ENCODE measurements at places on chromosomes 7 and 10.
A peak's percentile ranks its signal among the peaks of the same experiment; 100 is the strongest.

- DNase-seq, result no peak
These were observed 12.7 kb upstream of the SVIL start for GRCh38 chr10:29647478-29647877.

DNA sequence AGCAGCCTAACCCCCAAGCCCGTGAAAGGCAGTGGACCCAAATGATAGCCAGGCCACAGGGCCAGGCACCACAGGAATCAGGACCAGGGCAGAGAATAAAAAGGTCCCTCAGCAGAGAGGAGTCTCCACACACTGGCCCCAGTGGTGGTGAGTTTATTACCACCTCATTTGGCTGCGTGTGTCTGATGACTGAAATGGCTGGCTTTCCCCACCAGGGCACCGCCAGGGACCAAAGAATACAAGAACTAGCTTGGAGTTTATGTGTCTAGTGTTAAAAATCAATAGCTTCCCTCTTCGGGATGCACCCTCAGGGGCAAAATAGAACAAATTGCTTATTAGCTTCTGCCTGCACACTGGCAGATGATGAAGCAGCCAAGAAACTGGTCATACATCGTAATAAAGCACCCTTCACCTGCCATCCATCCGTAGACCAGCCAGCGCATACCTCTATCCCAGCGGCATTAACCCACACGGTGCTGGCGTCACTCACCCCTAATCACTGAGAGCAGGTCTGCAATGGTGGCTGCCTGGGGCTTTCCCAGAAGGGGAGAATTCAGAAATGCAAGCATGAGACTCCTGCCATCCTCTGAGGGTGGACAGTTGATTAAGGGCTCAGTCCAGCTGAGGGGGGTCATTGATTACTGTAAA, 223.7 kb upstream of the ZMIZ1 start:
- DNase-seq, result no peak

DNA sequence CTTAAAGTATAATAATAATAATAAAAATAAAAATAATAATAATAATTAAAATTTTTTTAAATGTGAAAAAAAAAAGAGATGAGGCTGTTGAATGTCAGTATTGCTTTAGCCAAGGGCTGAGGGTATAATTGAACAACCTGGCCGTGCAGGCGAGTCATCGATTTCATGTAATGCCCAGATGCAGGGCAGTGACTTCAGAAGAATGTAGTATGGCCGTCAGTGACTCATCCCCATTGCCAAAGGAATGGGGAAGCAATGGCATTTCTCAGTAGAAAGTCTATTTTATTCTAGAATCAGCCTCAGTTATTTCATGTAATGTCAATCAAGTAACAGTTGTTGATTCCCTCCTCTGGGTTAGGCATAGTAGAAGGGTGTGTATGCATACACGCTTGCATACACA, 516.4 kb downstream of the GLRX3 start:
- DNase-seq, result no peak

- DNase-seq, result peak; percentile 46
These were observed 712.8 kb downstream of the PARD3 start for GRCh38 chr10:34102237-34102673.

DNA sequence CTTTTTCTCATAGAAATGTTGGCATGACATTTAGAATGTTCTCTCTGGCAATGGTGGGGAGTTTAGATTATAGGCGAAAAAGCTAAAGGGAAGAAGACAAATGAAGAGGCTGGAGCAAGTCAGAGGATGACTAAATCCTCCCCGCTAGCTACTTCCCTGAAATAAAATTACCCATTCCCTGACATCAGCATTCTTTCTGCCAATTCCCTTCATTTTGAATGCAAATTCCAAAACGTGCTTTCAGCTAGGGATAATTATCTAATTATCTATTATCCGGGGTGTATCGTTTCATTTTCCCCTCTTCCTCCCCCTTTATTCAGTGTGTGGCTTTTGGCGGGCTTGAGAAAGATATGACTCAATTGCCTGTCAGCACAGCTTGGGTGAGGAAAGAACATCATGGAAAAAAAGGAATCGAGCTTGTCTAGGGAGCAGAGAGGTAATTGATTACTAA, 672.3 kb downstream of the TNS3 start:
- no peak for DNase-seq

- DNase-seq, result no peak
These were observed 34.4 kb downstream of the DLG5 start for GRCh38 chr10:77892021-77892739.

DNA sequence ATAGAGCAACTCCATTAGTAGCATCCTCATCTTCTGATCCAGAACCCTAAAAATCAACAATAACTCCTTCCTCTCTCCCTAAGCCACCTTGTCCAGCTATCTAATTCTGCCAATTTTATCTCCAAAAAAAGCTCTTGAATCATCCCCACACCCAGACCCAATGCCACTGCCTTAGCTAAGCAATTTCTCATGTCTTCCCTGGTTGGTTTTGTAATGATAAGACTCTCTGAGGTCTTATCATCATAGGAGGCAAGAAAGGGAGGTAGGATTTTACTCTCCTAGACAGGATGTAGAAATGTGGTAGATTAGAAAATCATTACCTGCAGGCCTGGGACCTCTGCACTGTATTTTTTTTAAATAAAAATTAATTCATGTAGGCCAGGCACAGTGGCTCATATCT, 283.5 kb upstream of the NEBL start:
- DNase-seq, result no peak

DNA sequence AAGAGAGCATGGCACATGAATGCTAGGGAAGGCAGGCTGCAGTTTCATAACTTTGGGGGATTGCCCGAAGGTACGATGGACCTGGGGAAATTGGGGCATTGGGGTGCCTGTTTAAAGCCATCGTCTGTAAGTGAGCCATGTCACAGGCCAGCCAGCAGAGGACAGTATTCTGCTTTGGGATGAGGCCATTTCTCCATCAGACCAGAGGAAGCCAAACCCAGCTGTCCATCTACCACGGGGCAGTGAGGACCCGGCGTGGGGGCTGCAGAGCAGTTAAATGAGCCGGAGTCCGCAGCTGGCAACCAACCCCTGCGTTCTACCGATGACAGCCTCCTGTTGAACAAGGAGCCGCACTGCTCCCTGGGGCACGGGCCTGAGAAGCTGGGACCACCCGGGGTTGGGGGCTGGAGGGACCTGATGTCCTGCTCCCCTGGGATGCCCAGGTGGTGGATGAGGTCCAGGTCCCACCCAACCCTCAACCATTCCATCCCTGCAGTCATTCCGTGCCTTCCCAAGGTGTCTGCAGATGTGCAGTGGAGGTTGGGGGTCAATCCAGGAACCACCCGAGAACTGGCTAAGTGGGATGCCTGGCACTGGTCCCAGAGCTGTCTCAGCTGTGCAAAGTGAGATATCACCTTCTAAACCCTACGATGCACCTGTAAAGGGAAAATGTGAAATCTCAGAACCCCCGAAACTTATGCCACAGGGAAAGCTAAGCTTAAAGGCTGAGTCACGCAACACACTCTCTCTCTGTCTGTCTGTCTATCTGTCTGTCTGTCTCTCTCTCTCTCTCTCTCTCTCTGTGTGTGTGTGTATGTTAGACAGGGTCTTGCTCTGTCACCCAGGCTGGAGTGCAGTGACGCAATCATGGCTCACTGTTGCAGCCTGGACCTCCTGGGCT, 12.1 kb upstream of the RHBDD2 start:
- peak; percentile 54 for DNase-seq

DNA sequence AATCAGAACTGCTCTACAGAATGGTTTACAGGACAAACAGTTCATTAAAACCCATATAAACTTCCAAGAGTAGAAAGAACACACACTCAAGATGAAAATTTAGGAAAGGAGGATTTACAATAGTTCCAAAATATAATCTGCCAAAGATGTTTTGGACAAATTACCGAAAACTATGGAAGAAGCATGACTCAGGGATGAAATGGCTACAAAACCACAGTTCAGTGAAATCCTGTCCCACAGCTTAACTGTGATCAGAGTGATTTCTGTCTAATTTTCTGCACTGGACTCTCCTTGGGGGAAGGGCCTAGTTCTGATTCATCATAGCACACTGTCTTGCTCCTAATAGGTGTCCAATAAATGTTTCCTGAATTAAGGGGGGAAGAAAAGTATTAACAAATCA, 82.2 kb downstream of the HIPK2 start:
- no peak for DNase-seq

DNA sequence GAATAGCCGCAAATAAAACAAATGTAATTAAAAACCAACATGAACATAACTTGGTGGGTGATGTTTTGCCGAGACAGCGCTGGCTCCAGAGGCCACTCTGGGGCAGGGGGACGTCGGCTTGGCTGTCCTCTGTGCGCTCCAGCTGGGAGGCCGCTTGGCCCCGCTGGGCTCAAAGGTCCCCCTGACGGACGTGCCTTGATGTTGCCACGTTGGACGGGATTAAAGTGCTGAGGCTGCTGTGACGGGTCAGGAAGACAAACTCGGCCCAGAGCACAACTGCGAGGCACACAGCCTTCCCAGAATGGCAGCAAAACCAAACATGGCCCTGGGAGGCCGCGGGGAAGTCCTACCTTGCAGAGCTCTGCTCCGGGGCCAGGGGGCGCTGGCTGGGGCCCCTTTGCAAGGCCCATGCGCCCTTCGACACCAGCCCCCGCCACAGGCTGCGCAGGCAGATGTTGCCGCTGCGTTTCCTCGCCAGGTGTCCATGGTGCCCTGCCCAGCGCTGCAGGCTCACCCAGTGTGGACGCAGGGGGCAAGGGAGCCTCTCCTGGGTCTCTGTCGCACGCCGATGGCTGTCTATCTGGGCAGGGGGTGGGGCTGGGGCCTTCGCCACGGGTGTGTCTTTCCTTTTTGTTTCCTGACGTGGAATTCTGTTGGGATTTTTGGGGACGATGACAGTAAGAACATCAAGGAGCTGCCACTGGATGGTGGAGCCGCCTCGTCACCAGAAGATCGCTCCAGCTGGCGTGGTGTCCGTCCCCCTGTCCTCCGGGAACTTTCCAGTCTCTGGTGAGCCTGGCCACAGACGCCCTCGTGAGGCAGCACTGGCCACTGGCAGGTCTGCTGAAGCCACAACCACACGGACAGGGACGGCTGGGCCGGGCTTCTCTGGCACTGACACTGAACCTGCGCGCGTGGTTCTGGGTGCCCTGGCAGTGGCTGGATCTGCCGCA, 99.6 kb upstream of the DIP2C start:
- DNase-seq, result peak; percentile 87

GRCh38 chr7:140404565-140405065, 757 bp downstream of the RAB19 start:
- DNase-seq, result no peak

- DNase-seq, result no peak
These were observed 134.9 kb downstream of the OR13A1 start for GRCh38 chr10:45180507-45180906.

DNA sequence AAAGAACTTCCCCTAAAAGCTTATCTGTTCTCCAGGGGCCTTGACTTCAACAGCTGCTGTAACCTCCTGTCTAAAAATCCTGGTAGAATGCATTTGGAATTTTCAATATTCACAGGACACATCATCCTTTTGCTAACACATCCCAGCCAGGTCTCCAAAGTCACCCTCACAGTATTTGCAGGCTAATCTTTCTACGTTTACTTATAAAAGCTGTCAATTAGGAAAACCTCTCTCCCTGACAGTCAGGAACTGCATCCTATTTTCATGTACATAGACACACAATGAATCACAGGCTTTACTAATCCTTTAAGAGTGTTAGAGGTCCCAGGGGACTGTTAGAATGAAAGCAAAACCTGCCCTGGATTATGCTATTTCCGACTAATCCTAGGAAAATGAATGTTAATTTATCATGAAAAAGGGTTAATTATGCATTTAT, 102.2 kb downstream of the GFRA1 start:
- DNase-seq, result no peak

GRCh38 chr10:110042891-110043290, 35.1 kb downstream of the ADD3 start:
- no peak for DNase-seq

- DNase-seq, result no peak
These were observed 70.0 kb upstream of the MAGI2 start for GRCh38 chr7:79523436-79523835.
